ENCODE measurements at places on chromosomes 6 and 20. TPM values are rescaled to one million over a fixed set of nuclear protein-coding genes. Genes with fewer than 3 reads are reported as not detected.

DNA sequence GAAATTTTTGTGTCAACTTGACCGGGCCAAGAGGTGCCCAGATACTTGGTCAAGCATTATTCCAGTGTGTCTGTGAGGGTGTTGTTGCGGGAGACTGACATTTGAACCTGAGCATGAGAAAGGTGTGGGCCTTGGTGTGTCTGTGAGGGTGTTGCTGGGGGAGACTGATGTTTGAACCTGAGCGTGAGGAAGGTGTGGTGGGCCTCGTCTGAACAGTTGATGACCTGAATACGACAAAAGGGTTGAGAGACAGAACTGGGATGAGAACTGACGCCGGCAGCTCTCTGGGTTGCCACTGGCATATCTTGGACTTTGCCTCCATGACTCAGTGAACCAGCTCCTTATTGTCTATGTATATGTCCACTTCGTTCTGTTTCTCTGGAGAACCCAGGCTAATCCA, 240.5 kb downstream of the ERMARD start:
- no peaks in the 10 kb centered on the region for H3K36me3 ChIP-seq
- H3K27me3 ChIP-seq: no peaks in the 10 kb centered on the region
- H3K4me3 ChIP-seq: no peak overlapping the region
- H3K27ac ChIP-seq: no peak overlapping the region

- no peaks in the 10 kb centered on the region for H3K27me3 ChIP-seq
- H3K36me3 ChIP-seq: no peaks in the 10 kb centered on the region
- H3K4me1 ChIP-seq: no peaks in the 10 kb centered on the region
- H3K27ac ChIP-seq: no peak overlapping the region
These were observed 14.5 kb downstream of the CD24 start for GRCh38 chr6:106959985-106960384.

DNA sequence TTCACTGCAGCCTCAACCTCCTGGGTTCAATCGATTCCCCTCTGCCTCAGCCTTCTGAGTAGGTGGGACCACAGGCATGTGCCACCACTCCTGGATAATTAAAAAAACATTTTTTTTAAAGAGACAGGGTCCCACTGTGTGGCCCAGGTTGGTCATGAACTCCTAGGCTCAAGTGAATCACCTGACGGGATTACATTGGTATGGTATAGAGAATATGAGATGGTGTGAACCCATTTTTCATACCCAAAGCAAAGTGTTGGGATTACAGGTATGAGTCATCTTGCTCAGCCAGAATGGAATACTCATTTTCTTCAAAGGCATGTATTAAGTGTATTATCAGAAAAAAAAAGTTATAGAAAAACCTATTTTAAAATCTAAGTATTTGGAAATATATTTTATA, 114.2 kb downstream of the AHI1 start:
- H3K4me1 ChIP-seq: no peaks in the 10 kb centered on the region
- H3K4me3 ChIP-seq: no peak overlapping the region
- no peaks in the 10 kb centered on the region for H3K27me3 ChIP-seq
- no peak for DNase-seq

- H3K4me3 ChIP-seq: no peak overlapping the region
- H3K27me3 ChIP-seq: no peaks in the 10 kb centered on the region
- H3K36me3 ChIP-seq: peaks cover 83% of the 10 kb centered on the region
- H3K27ac ChIP-seq: peak overlapping the region; percentile 77
- H3K4me1 ChIP-seq: peaks cover 4% of the 10 kb centered on the region
These were observed 19.8 kb downstream of the ABCF1 start for GRCh38 chr6:30591008-30591407.

Gene LGSN
- total RNA-seq: not detected

GRCh38 chr6:18171871-18172270, 16.6 kb downstream of the KDM1B start:
- no peaks in the 10 kb centered on the region for H3K27me3 ChIP-seq
- H3K27ac ChIP-seq: no peak overlapping the region
- H3K36me3 ChIP-seq: peaks cover 65% of the 10 kb centered on the region
- no peaks in the 10 kb centered on the region for H3K4me1 ChIP-seq
- H3K4me3 ChIP-seq: no peak overlapping the region

GRCh38 chr6:126432564-126432963, 92.6 kb downstream of the CENPW start:
- no peak for DNase-seq
- no peak overlapping the region for H3K27ac ChIP-seq
- H3K4me1 ChIP-seq: no peaks in the 10 kb centered on the region
- no peaks in the 10 kb centered on the region for H3K27me3 ChIP-seq
- no peak overlapping the region for H3K4me3 ChIP-seq

DNA sequence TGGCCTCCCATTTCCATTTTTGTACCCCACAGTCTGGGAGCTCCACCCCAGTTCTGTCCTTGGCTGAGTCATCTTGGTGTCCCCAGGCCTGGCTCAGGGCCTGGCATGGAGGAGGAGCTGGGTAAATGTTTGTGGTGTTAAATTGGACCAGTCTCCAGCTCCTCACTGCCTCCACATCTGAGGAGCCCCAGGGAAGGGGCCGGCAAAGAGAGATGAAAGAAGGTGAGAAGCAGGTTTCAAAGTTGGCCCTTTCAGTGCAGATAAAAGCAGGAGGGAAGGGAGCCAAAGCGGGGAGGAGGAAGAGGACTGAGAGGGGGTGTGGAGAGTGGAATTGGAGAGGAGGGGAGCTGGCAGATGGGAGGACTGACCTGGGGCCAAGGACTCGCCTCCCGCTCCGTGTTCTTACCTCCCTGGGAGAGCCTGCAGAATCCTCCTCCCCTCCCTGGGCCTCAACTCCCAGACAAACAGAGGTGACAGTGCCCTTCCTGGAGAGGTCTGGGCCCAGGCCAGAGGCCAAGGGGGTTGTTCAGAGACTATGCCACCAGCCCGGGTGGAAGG, 89.0 kb downstream of the CD40 start:
- no peak for DNase-seq
- H3K36me3 ChIP-seq: no peaks in the 10 kb centered on the region
- H3K4me3 ChIP-seq: no peak overlapping the region
- peaks cover 8% of the 10 kb centered on the region for H3K27me3 ChIP-seq

GRCh38 chr20:57450931-57451330, 59.7 kb downstream of the RBM38 start:
- peaks cover 41% of the 10 kb centered on the region for H3K4me1 ChIP-seq
- no peaks in the 10 kb centered on the region for H3K27me3 ChIP-seq
- no peak overlapping the region for H3K4me3 ChIP-seq

DNA sequence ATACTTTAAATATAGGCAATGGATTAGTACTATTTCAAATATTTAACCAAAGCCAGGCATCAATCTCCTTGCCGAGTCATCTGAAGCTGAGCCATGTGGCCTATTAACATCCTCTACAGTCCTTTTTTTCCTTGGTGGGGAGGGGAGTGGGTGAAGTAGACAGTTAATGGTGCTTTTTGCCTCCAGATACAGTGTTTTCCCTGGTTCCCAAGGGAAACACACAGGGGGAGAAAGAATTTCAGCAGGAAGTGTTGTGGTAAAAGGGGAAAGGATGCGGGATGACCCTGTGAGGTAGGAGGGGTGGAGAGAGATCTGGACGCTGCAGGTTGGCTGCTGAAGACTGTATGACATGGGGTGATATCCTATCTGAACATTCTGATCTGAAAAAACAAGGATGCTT, 9.6 kb downstream of the CLDN20 start:
- peaks cover 53% of the 10 kb centered on the region for H3K4me1 ChIP-seq
- no peaks in the 10 kb centered on the region for H3K36me3 ChIP-seq
- DNase-seq: no peak
- H3K27me3 ChIP-seq: no peaks in the 10 kb centered on the region
- H3K4me3 ChIP-seq: no peak overlapping the region
- no peak overlapping the region for H3K27ac ChIP-seq

Gene POM121L2
- total RNA-seq: not detected

Gene TGM3
- not detected for total RNA-seq

DNA sequence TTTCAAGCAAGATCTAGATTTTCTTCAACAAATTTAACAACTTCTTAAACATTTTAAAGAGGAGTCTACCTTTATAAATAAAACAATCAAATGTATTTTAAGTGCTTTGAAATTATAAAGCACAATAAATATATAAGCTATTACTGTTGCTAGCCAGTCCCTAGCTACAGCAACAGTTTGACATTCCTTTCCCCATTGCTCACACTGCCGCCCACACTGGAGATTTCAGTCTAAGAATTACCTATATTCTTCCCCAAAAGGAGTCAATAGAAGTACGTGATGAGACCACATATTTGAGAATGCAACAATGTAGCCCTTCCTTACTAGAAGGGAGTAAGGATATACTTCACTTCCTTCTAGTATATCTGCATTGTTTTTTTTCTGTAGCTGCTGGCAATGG, 65.3 kb upstream of the RNF146 start:
- no peaks in the 10 kb centered on the region for H3K36me3 ChIP-seq
- no peak overlapping the region for H3K4me3 ChIP-seq
- no peak for DNase-seq
- no peak overlapping the region for H3K27ac ChIP-seq
- H3K27me3 ChIP-seq: no peaks in the 10 kb centered on the region
- H3K4me1 ChIP-seq: no peaks in the 10 kb centered on the region

Gene DDX39B
- total RNA-seq: 132 TPM

Gene CEP250
- 13.9 TPM for total RNA-seq

DNA sequence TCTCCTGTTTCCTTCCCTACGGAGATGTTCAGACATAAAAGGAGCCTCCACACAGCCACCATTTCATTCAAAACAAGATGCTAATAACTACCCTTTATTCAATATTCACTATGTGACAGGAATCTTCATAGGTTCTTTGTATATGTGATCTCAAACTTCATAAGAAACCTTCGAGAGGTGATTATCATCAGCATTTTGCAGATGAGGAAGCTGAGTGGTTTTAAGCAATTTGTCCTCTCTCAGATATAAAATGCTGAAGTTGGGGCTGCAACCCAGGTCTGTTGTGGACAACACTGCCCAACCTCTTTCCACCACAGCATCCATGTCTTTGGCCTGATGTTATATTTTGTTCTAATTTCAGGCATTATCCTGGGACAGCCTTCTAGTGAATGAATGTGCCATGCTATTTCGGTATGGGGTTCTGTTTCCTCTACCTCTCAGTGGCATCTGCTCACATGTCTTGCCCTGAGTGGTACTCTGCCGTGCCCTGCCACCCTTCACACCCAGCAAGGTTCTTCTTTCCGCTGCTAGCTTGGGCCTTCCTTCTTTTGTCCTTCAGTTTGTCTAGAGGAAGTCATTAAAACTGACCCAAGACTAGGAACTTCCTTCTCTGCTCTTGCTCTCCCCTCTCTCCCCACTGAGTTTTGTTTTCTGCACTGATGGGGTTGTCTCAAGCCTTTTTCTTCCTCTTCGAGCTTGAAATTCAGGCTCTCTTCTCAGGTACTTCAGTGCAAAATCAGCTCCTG, 300.9 kb upstream of the PRDM1 start:
- H3K27me3 ChIP-seq: no peaks in the 10 kb centered on the region
- no peaks in the 10 kb centered on the region for H3K36me3 ChIP-seq
- H3K4me3 ChIP-seq: no peak overlapping the region
- no peak overlapping the region for H3K27ac ChIP-seq

DNA sequence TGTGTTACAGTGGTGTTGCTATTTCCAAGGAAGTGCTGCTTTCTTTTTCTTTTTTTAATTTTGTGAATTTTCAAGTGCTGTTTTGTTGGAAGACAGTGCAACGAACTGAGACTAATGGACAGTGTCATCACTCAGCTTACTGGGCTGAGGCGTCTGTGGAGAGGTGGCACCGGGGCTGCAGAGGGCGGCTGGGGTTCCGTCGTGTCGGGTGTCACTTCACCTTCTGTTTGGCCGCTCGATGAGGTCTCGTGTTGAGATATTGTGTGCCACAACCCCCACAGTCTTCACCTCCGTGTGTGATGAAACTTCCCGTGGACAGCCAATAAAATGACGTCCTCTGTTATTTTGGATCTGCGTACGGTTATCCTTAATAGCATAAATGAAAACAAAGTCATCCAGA, 149.4 kb upstream of the SNX9 start:
- no peaks in the 10 kb centered on the region for H3K27me3 ChIP-seq
- no peak for DNase-seq
- no peak overlapping the region for H3K27ac ChIP-seq
- peaks cover 9% of the 10 kb centered on the region for H3K36me3 ChIP-seq

Gene CRISP3
- not detected for total RNA-seq

DNA sequence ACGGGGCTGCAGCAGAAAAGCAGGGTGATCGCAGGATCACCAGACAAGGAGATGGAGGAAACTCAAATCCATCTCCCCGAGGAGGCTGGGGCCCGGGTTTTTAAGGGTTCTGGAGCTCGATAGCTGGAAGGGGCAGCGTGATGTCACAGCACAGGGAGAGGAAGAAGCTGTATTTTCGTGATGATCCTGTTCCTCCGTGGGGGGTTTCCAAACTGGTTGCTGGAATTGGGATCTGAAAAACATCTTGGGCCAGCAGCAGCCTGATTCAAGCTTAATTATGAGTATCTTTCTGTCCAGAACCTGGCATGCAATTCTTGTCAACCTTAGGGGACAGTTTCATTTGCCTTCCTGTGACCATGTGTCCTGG, 4.1 kb downstream of the CST7 start:
- H3K27me3 ChIP-seq: no peaks in the 10 kb centered on the region
- DNase-seq: no peak
- no peaks in the 10 kb centered on the region for H3K4me1 ChIP-seq
- H3K36me3 ChIP-seq: no peaks in the 10 kb centered on the region
- H3K27ac ChIP-seq: no peak overlapping the region
- no peak overlapping the region for H3K4me3 ChIP-seq

Gene PTCRA
- total RNA-seq: not detected

Gene ARMH2
- total RNA-seq: not detected

DNA sequence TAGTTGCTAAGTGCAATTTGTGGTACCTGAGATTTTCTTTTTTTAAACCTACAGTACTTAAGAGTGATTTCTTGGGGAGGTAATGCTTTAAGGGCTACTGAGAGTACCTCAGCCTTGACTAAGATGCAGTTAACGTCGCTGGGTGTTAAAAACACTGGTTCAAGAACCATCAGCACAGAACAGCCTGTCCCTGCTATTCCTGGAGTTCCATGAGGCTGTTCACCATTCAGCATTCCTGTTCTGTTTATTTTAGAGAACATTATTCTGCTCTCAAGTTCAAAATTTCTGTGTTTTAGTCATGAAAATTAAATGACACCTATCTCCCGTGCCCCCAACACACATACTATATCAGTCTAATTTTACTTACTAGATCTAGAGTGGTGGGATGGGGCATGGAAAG, 1.7 kb upstream of the PRELID3B start:
- no peaks in the 10 kb centered on the region for H3K27me3 ChIP-seq
- no peak overlapping the region for H3K27ac ChIP-seq
- peaks cover 24% of the 10 kb centered on the region for H3K4me1 ChIP-seq

DNA sequence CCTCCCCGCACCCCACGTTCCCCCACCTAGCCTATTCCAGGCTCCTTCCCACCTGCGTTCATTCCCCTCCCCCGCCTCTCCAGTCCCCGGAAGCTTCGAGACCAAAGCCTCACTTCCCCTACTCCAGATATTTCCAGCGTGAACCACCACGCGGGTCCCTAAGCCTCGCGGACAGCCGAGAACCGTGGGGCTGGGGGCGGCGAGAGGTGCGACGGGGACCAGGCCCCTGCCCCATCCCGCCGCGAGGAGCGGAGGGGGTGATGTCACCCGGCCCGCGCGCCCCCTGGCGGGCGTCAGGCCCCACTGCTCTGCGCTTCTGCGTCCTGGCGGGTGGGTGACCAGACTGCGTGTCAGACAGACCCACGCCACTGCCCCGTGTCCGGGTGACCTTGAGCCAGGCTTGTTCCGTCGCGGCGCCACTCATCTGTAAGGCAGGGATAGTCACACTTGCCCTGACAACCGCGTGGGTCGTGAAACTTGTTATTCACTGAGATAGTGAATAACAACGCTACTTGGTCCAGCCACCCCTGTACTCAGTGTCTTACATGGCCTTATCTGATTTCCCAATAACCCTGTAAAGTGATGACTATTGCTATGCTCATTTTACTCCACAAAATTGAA, 9.0 kb upstream of the HSP90AB1 start:
- DNase-seq: peak; percentile 57
- no peaks in the 10 kb centered on the region for H3K36me3 ChIP-seq
- peak overlapping the region; percentile 73 for H3K4me3 ChIP-seq
- H3K27me3 ChIP-seq: no peaks in the 10 kb centered on the region

Data from gastrocnemius medialis (tissue), 4 donors.